ENCODE measurements at places on chromosomes 5 and 9.

DNA sequence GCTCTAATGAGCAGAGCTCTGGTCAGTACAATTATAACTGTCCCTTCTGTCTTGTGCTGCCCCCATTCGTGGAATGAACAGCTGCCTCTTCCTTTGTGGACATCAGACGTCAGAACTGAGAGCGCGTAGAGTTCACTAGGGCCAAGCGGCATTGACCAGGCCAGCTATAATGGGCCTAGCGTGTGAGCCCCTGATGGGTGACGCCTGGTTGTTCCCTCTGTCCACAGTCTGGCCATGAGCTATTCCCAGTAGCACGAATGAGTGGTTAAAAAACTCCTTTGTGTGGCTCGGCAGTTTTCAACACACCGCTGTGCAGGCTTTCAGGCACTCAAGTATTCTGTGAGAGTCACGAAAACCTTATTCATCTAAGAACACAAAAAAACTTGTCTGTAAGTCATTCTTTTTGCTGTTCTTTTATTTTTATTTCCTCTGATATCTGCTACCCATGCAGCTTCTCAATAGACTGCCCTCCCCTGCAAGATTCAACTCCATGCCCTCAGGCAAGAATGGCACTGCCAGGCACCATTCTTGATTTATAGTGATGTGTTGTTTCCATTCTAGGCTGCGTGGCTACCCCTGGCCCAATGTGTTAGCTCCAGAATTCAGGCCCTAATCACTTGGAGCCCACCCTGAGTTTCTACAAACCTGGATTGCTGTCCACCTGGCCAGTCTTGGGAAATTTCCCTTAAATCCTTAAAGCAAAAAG lies 52.5 kb downstream of the ANKDD1B start:
- no peak for DNase-seq

DNA sequence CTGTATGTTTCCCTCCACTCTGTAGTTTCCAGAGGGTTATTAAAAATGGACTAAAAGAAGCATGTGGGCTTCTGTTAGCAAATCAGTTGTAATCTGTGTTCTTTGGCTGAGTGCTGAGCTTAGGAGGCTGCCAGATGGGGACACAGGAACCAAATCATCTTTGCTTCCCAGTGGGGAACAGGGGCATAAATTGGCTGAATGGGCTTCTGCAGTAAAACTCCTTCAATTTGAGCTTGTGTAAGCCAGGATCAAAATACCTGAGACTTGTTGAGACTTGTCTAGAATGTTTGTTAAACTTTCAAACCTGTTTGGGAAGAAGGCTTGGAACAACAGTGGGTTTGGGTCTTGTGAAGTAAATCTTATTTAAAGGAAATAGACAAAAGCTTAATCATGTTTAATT lies 32.2 kb upstream of the TNFAIP8 start:
- DNase-seq = no peak

DNA sequence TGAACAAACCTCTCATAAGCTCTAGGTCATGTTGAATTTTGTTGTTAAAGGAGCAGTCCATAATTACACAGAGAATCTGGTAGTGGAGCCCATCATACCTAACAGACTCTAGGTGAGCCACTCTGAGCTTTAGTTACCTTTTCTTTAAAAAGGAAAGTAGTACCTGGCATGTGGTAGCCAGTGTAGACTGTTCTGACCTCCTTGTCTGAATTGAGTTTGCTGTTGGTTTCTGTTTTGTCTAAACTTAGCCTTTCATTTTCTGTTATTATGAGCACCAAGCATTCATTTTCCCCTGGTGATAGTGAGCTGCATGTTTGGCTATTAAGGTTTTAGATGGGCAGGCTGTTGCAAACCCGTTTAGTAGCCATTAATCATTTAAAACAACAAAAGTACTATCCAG lies 112.2 kb downstream of the MAST4 start:
- no peak for DNase-seq

GRCh38 chr9:40911647-40912046 lies 216.8 kb downstream of the FOXD4L6 start:
- DNase-seq = no peak

DNA sequence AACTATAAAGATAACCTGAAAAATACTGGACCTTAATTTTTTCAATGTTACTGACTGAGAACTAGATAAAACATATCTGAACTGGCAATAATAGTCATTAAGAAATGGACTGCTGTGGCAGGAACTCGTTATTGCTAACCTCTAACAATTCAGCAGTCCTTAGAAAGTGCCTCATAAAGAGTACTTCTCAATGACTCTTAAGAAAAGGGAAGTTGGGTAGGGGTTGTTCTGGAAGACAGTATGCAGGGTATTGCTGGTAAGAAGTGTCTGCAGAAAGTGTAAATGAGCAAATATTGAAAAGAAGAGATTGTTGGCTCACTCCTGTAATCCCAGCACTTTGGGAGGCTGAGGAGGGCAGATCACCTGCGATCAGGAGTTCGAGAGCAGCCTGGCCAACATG lies 27.9 kb downstream of the FOXD1 start:
- no peak for DNase-seq

- no peak for DNase-seq
Measured at GRCh38 chr5:177449140-177450061, 2.8 kb downstream of the PRR7 start.

DNA sequence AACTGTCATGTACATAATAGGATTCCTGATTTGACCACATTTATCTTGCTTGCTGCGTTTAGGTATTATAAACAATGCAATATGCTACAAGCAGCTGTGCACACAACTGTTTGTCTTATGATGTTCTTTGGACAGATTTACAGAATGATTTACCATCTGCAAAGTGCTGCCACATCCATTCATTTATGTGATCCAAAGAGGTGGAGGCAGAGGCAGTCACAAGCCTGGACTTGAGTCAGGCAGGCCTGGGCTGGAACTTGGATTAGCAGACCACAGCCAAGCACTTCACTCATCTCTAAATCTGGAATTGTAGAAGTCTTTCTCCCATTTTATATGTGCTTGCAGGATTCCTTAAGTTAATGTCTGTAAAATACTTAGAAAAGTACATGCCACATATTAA lies 149.0 kb downstream of the INSYN2B start:
- DNase-seq = no peak

GRCh38 chr9:131579789-131580211 lies 34.5 kb downstream of the PRRT1B start:
- no peak for DNase-seq

GRCh38 chr5:58106754-58107410 lies 353.0 kb downstream of the PLK2 start:
- no peak for DNase-seq

GRCh38 chr5:160096178-160096577 lies 23.1 kb downstream of the PWWP2A start:
- no peak for DNase-seq

- DNase-seq = no peak
Measured at GRCh38 chr5:4384649-4385048, 755.5 kb upstream of the ADAMTS16 start.

DNA sequence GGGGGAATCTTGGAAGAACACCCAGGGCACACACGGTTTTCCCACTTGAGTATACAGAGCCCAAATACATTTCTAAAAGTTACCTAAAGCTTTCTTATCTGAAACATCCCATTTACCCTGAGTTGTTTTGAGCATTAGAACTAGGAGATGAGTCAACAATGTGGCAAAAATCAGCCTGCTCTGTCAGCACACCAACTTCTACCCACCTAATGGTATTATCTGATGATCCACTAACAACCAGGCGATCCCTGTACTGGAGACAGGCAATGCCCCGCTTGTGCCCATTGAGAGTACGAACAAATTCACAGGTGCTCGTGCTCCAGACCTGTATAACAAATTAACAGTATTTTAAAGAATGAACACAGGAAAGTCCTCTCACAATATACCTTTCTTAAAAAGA lies 87.0 kb downstream of the SMIM23 start:
- DNase-seq = no peak

- DNase-seq = no peak
Measured at GRCh38 chr5:120093178-120093577, 370.9 kb upstream of the PRR16 start.

DNA sequence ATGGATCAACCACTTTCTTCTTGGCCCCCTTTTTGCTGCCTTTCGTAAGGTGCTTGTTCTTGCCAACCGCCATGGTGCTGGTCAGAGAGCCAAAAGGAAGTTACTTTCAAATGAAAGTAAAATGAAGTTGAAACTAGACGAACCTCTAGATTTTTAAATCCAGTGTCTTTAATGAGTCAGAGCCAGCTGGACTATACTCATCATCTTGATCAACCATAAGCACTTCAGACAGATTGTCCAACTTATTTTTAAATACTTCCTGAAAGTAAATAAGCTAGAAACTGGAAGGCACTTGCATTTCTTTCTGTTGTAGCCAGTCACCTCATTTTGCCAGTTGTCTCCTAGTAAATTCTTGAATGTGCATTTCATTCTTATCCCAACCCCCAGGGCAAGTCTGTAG lies 48.9 kb downstream of the JMY start:
- no peak for DNase-seq

- no peak for DNase-seq
Measured at GRCh38 chr9:123400926-123401503, 45.0 kb downstream of the CRB2 start.

GRCh38 chr9:111842313-111842712 lies 47.6 kb upstream of the SHOC1 start:
- no peak for DNase-seq

DNA sequence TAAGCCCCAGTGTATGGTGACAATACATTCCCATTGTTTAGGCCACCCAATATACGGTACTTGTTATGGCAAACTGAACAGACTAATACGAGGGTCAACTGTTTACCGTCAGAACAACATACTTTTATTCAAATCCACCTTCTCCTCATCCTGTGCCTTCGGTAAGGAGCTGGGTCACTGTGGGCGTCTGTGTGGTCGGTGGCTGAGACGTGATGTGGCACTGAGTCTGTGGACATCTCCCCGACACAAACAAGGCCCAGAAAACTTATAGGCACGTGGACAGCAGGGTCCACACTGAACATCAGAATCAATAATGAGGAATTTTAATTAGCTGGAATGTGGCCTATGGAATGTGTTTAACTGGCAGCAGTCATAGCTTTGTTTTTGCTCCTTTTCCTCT lies 154.3 kb upstream of the IRX2 start:
- DNase-seq = no peak

DNA sequence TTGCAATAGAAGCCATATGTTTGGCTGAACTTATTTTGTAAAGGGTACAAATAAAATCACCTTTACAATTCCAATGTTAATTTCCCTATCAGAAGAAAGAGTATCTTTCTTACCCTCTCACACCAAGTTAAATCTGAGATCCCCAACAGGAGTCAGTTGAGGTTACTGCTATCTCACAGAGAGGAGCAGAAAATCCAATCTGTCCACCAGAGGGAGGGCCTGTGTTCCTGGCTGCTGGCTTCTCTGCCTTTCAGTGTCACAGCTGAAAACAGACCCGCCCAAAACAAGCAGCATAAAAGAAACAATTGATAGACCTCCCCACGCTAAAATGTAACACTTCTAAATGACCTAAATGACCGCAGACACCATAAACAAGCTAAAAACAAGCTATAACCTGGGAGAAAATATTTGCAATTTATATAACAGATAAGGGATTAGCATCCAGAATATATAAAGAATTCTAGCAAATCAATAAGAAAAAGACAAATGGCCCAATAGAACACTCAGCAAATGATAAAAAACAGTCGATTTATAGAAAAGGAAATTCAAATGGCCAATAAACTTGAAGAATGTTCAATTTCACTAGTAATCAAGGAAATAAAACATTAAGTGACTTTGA lies 24.5 kb upstream of the MVB12B start:
- DNase-seq = peak; percentile 13

DNA sequence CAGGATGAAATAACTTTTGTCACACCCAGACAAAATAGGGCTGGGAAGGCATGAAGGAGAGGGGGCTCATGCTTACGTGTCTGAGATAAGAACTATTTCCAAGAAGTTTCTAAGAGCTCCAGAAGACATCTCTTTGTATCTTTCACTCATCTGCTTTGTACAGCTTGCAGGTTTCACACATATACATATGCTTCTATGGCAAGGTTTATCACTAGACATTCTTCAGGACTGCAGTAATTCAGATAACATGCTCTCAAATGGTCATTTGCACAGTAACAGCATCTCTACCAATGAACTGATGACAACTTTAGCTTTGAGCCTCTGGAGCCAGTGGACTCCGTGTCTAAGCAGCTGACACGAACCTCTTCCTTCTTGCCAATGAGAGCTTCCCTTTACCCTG lies 3.2 kb downstream of the OR1J1 start:
- no peak for DNase-seq

- no peak for DNase-seq
Measured at GRCh38 chr5:80093796-80094195, 58.6 kb downstream of the THBS4 start.

DNA sequence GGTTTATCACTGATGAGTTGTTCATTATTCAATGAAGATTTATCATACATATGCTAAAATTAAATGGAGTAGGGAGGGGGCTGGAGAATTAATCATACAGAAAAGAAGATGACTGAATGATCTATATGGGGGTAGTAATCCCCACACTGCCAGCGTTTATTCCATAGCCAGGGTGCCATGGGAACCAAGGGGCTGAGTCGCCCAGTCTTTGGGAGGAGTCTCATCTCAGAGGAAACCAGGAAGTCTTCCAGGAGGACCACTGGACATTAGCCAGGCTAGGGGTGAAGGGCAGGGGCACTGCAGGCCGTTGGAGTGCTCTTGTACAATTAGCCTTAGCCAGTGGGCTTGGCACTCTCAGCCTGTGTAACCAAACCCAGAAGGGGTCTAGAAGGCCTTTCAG lies 226.5 kb downstream of the ARL15 start:
- no peak for DNase-seq

GRCh38 chr9:2602704-2603116 lies 18.9 kb upstream of the VLDLR start:
- DNase-seq = no peak

GRCh38 chr9:128689820-128690683 lies 1.0 kb downstream of the SET start:
- DNase-seq = peak; percentile 52

DNA sequence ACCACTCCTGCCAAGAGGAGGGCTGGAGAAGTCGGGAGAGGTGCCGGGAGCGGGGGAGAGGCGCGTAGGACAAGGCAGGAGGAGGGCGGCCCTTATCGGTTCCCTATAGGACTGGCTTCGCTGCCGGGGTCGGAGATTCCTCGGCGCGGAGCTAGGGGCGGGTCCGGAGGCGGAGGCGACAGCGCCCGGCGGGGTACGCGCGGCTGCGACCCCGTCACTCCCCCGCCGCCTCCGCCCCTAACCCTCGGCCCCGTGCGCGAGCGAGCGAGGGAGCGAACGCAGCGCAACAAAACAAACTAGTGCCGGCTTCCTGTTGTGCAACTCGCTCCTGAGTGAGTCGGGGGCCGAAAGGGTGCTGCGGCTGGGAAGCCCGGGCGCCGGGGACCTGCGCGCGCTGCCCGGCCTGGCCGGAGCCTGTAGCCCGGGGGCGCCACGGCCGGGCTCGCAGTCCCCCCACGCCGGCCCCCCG lies 2.0 kb downstream of the GLIS3 start:
- no peak for DNase-seq

GRCh38 chr9:5429873-5430564 lies 7.7 kb downstream of the PLGRKT start:
- no peak for DNase-seq

- no peak for DNase-seq
Measured at GRCh38 chr9:108688676-108689075, 167.1 kb downstream of the ACTL7B start.

GRCh38 chr9:133600739-133601138 lies 8.4 kb downstream of the FAM163B start:
- DNase-seq = no peak

All from effector memory CD4-positive, alpha-beta T cell (primary cell).